ENCODE measurements at places on chromosomes 7 and 10.

- DNase-seq = no peak
Observed at GRCh38 chr10:3452173-3452626, 279.6 kb upstream of the PITRM1 start.

GRCh38 chr7:105877736-105878135, 1.3 kb upstream of the ATXN7L1 start:
- no peak for DNase-seq

DNA sequence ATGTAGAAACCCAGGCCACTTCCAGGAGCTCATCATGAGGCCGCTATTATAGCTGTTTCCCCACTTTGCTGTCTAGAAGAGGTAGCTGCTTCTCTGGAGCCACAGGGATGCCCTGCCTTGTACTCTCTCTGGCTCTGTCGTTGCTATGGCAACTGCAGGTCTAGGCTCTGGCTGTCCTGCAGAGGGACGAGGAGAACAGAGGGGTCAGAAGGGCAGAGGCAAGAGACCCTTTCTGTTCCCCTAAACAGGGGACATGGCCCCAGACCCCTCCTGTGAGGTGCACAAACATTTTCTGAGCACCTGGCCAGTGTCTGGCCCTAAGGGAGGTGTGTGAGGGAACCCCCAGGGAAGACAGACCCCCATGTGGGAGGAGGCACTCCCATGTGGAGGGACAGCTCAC, 31.4 kb downstream of the ITPRIP start:
- DNase-seq = peak; percentile 19

DNA sequence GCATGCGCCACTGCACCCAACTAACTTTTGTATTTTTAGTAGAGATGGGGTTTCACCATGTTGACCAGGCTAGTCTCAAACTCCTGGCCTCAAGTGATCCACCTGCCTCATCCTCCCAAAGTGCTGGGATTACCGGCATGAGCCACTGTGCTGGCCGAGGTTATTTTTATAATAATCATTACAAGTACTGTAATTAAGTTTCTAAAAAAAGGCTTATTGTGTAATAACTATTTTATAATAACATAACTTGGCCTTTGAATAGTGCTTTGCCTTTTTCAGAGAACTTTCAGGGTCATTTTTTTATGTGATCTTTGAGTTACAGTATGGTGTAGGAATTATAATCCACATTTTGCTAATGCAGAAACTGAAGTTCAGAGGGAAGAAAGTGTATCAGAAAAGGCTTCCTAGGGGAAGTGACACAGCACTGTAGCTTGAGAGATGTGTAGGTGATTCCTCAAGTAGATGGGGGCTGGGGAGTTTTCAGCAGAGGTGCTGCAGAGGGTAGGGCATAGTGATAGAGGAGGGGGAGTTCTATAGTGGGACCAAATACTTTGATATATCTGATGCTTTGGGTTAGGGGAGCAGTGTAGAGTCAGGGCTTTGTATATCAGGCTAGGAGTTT, 9.2 kb upstream of the SYPL1 start:
- DNase-seq = no peak

GRCh38 chr7:14286036-14286435, 296.6 kb upstream of the ETV1 start:
- no peak for DNase-seq

- no peak for DNase-seq
Observed at GRCh38 chr7:101488826-101489572, 126.3 kb downstream of the COL26A1 start.

DNA sequence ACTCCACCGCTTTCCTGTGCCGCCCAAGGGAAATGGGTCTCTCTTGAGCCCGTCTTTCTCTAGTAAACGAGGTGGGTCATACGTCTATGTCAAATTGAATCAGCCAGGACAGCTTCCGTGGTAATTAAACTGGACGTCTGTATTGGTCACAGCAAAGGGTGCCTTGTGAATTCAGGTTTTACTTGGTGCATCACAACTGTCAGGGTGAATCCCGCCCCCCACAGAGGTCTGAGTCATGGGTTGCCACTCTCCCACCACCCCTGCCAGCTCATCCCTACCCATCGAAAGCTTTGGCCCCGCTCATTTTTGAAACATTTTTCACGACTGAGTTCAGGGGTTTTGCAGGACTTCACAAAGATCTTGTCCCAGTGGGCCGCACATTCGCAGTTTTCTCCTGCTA, 8.0 kb upstream of the SP8 start:
- no peak for DNase-seq

DNA sequence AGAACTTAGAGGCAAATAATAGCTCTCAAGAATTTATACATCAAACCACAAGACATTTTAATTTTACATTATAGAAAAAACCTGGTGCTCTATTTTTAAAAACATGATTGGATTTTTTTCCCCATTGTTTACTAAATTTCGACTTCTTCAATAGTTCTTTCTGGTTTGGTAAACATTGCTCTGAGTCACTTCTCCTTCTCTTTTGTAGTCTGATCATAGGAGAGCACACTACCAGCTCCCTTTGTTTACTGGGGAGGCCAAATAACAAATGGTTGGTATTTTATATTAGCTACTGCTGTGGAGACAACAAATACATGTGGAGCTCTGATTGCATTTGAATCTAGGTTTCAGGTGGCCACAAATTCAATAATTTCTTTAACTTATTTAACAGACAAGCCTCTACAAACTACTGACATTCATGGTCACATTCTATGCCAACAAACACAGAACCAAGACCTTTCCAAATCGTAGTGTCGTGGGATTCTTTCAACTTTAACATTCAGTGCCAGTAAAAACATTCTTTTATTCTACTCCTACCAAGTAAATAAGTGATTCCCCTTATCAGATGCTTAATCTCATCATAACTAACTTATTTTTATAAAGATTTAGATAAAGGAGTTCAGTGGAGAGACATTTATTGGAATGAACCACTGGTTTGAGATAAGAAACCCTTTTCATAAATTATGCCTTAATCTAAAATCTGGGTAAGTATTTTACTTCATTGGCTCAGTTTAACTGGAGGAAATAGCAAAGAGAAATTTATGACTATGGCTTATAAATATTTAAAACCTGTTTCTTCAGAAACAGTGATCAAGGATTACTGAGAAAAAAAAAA, 17.7 kb upstream of the FXYD4 start:
- DNase-seq = no peak

DNA sequence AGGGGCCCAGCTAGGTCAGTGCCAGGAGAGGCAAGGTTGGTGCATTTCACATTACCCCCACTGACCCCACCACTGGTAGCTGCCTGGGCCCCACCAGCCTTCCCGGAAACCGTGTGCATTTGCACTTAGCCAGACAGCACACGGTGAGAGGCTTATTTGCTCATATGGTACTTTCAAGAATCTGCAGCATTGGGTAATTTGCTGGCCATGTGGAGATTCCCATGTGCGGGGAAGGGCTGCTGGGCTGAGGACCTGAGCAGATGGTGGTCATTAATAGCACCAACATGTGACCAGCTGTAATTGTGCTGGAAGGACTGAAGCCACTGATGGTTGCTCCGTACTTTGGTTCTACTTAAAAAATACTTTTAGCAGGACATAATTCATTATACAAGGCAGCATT, 323.8 kb downstream of the DPP6 start:
- no peak for DNase-seq

GRCh38 chr10:97065686-97066660, 119.8 kb downstream of the SLIT1 start:
- DNase-seq = no peak

GRCh38 chr10:119291223-119291900, 84.0 kb downstream of the GRK5 start:
- no peak for DNase-seq

GRCh38 chr10:80281784-80282765, 7.4 kb downstream of the MAT1A start:
- DNase-seq = no peak

- no peak for DNase-seq
Observed at GRCh38 chr7:128666200-128666599, 5.9 kb upstream of the GARIN1A start.

- no peak for DNase-seq
Observed at GRCh38 chr10:517241-517830, 172.1 kb downstream of the DIP2C start.

DNA sequence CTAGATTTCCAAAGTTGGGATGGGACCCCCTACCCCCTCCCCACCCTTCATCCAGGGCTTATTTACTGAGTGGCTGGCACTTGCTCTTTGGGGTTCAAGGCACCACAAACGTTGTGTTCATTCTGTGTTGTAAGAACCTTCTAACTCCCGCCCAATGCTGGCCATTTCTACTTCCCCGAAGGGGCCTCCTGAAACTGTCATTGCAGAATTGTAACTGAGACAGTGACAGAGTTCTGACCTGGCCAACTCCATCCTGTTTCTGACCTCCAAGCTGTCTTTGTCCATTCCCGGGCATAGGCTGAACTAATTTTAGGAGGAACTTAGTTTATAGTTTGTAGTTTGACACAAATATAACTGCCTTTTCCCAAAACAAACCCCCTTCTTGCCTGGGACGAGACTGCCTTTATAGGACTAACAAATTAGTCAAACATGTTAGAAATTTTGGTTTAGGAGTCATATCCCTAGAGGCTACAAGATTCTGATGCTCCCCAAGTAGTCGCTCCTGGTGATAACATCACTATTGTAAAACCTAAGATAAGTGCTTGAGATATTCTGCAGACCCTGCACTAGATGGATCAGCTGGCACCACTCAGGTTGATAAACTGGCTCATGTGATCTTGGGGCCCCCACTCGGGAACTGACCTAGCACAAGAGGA, 34.8 kb upstream of the ZMIZ2 start:
- no peak for DNase-seq

DNA sequence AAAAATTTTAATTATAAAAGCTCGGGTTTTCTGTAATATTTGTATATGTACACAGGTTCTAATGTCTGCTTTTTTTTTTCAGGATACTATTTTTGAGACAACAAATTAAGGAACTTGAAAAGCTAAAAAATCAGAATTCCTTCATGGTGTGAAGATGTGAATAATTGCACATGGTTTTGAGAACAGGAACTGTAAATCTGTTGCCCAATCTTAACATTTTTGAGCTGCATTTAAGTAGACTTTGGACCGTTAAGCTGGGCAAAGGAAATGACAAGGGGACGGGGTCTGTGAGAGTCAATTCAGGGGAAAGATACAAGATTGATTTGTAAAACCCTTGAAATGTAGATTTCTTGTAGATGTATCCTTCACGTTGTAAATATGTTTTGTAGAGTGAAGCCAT, 57.9 kb upstream of the BAMBI start:
- DNase-seq = no peak

DNA sequence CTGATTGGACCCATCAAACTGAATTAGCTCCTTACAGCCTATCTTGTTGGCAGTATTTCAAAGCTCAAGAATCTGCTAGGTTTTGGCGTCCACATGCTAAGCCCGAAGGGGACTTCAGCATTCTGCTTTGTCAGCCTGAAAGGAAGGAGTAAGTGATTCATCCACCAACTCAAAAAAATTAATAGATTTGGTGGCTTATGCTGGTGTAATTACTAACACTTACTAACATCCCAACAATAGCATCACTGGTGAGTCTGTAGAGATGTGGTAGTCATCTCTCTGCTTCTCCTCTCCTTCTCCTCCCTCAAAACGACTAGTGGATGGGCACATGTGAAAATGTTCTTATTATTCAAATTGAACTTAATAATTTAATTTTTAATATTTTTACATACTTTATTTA, 53.8 kb upstream of the EGR2 start:
- DNase-seq = no peak

DNA sequence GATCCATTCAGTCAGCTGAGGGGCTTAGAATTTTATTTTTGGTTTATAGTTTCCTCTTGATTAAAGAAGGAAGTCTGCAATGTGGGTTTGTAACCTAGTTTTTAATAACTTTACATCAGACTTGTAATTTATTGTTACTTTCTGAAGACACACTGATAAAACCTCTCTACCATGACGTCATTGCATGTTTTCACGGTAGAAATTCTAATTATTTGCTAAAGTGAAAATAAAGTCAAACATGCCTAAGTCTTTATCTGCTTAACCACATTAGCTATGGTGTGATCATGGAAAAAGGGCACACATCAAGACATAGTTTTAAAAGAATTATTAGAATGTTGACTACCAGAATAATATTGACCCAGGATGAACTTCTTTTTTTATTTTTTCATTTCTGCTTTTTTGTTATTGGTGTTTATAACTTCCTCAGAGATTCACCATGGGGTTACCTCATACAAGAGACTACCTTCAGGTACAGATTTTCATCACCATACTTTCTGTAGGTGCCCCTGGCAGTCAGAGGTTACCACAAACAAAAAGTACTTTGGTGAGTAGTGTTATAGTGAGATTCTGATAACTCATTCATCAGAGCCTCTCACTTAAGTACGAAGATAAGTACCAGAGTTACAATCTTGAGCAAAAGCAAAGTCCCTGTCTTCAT, 7.0 kb upstream of the PANK1 start:
- DNase-seq = no peak

DNA sequence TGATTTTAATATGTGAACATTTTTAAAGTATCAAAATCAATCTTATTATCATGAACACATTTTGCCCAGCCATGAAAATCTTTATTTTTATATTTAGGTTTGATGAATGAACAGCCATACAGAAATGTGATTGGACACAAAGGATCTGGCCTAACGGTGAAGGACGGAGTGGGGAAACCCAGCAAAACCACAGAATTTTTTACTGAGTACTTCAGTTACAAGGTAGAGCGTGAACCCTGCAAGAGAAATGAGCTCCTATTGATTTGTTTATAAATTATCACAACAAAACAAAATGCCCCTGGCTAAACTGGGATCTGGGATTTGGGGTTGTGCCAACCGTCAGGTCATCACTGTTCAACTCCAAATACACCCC, 118.8 kb downstream of the JAZF1 start:
- no peak for DNase-seq

GRCh38 chr7:75531359-75531821, 39.3 kb downstream of the SPDYE5 start:
- no peak for DNase-seq

GRCh38 chr10:108003061-108003460, 838.6 kb upstream of the SORCS1 start:
- no peak for DNase-seq

Measured in omental fat pad (tissue), 4 donors.